Right cardiac atrium (tissue), 5 donors: ENCODE measurements at places on chromosomes 12 and 14.

DNA sequence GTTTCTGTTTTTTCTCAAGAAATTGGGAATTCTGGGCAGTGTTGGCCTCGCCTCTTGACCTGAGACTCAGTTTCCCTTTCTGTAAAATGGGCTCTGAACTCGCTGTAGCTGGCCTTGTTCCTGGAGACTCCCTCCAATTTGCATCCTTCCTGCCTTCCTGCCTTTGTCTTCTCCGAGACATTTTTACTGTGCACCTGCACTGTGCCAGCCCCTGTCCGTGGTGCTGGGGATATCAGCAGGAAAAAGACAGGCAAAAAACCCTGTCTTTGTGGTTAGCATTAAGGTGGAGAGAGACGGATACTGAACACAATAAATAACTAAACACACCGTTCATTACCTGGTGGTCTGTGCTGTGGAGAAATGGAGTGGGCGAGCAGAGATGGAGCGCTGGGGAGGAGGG, 129.8 kb downstream of the AACS start:
- DNase-seq: no peak

DNA sequence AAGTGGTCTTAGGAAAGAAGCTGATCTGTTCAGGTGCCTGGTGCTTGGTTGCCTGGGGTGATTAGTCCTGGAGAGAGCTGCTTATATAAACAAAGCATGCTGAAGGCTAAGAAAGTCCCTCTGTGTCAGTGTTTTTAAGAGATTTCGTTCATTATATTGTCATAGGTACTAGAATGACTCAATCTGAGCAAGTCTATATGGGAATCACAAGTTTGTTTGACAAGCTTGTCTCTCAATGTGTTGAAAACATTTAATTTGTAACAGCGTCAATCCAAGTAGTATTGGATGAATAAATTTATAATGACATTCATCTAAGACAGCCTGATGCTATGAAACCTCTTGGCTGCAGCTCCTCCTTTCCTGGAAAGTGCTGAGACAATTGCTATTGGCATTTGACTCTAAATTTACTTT, 256.3 kb downstream of the TMTC2 start:
- DNase-seq: no peak

- peak; percentile 79 for DNase-seq
Observed at GRCh38 chr14:105069871-105070759, 4.9 kb upstream of the GPR132 start.

GRCh38 chr12:107461222-107461975, 224.2 kb upstream of the PWP1 start:
- no peak for DNase-seq

DNA sequence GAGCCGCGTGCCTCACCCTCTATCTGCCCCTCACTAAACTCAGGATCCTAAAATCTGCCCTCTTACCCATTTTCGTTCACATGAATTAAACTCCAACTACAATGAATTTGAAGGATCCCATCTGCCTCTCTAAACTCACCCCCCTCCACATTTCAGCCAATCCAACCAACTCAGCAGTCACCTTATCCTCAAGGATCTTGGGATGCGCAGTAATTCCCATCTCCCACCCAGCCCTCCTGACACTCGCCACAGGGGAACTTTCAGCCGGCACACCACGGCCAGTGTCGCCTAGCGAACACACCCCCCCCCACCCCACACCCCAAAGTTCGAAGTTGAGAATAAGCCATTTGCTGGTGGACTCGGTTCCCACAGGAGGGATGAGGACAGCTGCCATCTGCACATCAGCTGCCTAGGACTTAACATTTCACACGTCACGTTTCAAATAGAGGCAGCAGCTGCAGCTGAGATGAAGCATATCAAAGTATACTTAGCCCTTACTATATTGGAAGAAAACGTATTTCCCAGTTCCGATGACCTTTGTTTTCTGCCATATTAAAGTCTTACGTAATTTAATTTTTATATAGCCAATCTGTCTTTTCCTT, 8.7 kb upstream of the SELPLG start:
- DNase-seq: peak; percentile 32

DNA sequence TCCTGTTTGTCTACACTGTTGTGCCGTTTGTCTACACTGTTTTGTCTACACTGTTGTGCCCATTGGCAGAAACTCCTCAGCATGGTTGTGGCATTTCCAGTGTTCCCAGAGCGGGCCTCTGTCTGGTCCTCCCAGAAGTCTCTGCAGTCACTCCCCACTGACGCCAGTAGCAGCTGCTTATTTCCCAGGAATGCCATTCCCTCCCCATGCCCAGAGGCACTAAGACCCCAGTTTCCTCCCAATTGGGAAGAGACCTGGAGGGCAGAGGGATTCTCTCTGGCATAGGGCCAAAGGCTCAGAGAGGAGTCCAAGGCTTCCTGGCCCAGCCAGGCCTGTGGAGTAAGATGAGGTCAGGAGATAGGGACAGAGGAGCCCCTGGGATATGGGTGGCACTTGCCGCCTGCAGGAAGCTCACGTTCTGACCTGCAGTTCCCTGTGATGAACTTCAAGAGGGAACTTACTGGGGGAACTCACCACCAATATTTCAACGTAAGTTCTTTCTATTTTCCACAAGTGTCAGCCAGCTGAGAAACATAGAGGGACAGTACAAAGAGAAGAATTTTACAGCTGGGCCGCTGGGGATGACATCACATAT, 69.1 kb downstream of the TNFAIP2 start:
- DNase-seq: no peak

DNA sequence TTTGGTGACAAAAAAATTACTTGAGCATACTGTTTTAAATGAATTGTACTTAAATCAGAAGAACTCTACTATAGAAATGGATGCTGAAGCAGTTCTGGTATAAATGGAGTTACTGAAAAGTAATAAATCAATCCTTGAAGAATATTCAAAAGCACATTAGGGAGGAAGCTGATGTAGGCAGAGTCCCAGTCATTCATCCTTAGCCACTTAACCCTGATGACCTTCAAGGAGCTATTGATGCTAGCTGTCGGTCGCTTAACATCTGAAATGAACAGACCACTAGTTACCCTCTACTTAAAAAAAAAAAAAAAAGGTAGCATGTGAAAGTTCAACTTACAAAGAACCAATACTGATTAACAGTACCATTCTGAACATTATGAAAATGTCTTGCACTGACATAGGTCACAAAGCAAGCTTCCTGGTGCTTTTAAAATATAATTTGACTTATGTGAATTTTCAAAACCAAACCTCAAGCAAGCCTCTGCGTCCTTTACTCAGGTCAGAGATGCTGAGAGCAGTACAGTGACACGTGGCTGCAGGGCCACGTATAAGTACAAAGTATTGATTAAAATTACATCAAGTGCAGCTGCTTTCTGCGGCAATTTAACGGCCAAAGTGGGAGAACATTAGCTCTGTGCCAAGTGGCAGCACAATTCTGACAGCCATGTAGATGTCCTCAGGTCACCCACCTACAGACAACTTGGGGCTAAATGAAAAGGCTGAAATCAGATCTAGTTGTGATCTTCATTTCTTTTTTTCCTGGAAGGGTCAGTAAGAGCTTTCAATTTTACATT, 18.1 kb downstream of the PPM1H start:
- DNase-seq: no peak
